Activated gamma-delta T cell treated with Interleukin-2 at 50 U/mL for 16 hours (primary cell): ENCODE measurements at places on chromosomes 12 and 14.

- DNase-seq, result no peak
Measured at GRCh38 chr12:85523197-85523596, 243.2 kb downstream of the ALX1 start.

DNA sequence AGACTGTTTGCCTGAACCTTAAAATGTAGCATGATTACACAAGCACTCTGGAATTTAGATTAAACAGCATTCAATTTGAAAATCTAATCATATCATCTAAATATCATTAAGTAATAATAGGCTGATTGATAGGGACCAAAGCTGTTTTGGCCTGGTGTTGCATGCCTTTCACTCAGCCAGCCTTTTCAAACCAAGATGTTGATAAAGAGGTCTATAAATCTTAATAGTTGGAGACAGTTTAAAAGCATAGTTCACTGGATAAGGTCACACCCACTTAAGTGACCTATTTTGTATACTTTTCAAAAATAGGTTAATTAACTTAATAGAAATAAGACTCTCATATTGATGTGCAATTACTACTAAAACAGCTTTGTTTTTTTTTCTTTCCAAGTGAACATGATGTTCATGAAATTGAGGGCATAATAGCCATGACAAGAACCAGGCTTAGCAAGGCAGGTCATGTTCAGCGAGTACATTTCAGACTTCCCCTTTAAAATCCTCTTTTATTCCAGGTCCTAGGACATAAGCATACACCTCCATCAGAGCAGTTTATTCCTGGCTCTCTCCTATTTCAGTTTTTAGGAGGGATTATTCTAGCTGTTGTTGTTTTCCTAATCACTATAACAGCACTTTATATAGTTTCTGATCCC, 349.0 kb downstream of the RAD51B start:
- DNase-seq, result no peak

DNA sequence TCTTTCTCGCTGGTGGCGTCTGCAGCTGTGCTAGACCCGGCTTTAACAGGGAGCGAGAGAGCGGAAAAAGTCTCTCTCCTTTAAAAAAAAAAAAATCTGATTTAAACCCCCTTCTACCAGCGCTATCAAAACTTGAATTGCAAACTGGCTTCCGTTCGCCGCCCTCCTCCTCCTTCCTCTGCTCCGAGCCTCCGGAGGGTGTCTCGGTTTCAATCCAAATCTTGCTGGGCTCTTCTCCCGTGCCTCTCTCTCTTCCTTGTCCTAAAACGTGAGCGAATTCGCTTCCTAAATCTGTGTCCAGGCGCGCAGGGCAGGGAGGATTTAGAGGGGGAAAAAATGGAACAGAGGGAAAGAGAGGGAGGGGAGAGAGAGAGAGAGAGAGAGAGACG, 272 bp downstream of the TBX3 start:
- DNase-seq, result no peak

DNA sequence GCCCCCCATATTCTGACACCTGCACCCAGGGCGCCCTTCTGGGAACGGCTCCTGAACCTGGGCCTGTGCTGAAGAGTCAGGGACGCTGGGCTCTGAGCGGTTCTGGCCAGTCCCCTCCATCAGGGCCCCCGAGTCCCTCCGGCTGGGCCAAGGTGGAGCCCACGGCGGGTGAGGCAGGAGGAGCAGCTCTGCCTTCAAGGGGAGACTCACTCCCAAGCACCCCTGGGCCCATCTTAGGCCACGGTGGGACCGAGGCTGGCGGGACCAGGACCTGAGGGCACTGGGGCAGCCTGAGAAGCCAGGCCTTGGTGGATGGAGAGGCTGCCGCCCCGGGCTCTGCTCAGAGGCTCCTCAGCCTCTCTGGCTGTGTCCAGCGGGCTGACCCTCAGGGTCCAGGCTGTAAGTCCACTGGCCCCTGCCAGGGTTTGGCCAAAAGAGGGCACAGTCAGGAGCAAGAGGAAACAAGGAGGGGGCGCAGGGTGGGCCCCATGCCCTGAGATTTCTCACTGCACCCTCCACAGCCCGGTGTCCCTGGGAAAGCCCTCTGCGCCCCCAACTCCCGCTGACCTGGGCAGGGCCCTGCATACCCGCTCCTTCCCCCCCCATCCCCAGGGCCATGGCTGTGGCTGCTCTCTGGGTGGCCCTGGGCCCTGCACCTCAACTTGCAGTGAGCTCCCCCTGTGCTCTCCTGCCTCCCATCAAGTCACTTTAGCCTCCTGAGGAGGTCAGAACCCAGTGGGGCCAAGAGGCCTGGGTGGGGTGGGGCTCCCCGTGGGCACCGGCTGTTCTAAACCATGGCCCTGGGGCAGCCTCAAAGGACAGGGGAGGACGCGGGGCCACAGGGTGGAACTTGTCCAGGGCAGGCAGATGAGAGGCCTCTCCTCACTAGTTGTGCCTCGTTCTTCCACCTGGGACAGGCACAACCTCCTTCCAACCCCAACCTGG, 266.4 kb upstream of the SFSWAP start:
- DNase-seq, result no peak

DNA sequence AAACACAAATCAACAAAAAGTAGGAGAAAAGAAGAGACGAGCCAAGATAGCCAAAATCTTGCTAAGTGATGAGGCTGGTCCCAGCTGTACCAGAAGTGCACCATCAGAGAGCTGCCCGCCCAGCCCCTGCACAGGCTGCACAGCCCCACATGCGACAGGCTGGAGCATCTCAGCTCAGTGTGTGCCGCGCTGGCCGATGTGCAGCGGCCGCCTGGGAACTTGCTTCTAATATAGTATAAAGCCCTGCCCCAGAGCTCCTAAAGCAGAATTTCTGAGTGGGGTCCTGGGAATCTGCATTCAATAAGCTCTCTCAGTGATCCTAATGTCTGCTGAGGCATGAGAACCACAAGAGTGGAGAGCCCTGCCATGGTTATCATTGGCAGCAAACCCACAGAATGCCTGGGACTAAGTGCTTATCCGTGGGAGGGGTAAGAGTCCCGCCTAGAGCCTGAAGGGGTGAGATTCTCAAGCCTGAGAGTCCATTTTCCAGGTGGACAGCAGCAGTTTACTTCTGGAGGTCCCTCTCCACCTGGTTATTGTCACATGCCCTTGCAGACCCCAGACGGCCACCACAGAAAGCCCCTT, 171.6 kb downstream of the DPF3 start:
- no peak for DNase-seq
